ENCODE measurements at places on chromosomes 7 and 10.

- no peak for DNase-seq
These were observed 57.6 kb downstream of the MKI67 start for GRCh38 chr10:128068398-128069285.

- no peak for DNase-seq
These were observed 1021.3 kb downstream of the XPNPEP1 start for GRCh38 chr10:108901781-108902618.

GRCh38 chr7:116511552-116512519 lies 12.3 kb downstream of the CAV2 start:
- DNase-seq: no peak

DNA sequence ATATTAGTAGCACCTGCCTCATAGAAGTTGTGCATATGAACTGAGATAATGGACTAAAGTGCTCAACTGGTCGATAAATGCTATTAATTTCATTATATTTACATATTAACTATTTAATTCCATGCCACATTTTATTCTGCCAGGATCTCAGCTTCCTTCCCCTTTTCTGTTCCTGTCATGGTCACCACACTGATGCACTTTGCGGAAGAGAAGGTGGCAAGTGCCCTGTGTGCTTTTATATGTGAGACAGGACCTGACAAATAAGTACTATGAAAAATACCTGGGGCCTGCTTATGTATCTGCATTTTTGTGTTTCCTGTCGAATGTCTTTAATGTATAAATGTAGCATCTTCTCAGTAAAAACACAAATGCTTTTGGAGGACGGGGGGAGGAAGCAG lies 12.2 kb downstream of the ATP6V0E2 start:
- DNase-seq: no peak

- no peak for DNase-seq
These were observed 139.6 kb downstream of the LYZL1 start for GRCh38 chr10:29428486-29428885.

GRCh38 chr7:99562832-99563231 lies 4.4 kb downstream of the ZNF655 start:
- no peak for DNase-seq

GRCh38 chr10:78178397-78178796 lies 144.7 kb downstream of the RPS24 start:
- no peak for DNase-seq

DNA sequence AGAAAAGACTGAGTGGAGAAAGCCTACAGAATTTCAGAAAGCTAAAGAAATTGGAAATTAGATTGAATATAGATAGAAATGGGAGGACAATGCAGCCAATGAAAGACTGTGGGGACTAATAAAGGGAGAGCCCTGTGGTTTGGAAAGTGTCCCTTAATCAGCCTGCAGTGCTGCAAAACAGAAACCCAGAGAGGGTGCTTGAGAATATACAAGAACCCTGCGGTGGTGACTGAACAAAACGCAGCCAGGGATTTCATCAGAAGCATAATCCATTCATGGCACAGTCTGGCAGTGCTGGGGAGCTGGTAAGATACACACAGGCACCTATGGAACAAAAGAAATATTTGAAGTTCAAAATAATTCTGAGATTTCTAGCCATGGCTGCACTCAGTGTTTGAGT lies 19.1 kb downstream of the CEP41 start:
- no peak for DNase-seq

GRCh38 chr7:123748171-123748733 lies 551 bp downstream of the WASL start:
- DNase-seq: no peak

GRCh38 chr10:21352886-21353285 lies 172.6 kb downstream of the SKIDA1 start:
- no peak for DNase-seq

DNA sequence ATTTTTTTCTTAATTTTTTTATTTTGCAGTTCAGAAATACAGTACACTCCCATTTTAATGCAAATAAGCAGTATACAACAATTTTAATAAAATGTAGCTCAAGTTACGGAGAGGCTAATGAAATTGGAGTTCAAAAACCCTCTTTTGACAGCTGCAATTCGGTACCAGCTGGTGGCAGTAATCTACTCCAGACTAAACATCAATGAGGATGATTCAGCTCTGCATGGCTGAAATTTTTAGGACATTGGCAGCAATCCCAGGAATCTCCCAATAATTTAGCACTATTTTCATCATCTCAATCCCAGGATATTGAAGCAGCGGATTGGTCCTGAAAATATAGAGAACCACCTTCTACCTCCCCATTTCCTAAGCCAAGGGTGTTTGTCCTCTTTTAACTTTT lies 278.8 kb downstream of the CACNA2D1 start:
- DNase-seq: no peak

GRCh38 chr7:100119970-100120732 lies 717 bp downstream of the CNPY4 start:
- DNase-seq: no peak

DNA sequence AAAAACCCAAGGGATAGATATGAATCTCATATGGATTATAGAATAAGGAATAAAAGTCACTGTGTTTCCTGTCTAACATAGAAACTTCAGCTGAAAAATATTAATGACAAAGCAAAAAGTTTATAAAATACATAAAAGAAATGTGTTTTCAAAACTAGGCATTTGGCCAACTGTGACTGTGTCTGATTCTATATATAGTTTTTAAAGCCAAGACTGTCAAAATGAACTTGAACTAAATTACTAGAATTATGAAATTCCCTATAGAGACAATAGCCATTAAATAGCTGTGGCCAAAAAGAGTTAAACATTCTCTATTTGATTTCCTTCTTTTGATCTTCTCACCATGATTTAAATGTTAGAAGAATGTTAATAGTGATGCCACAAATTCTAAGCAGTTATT lies 311.2 kb upstream of the SEMA3D start:
- no peak for DNase-seq

DNA sequence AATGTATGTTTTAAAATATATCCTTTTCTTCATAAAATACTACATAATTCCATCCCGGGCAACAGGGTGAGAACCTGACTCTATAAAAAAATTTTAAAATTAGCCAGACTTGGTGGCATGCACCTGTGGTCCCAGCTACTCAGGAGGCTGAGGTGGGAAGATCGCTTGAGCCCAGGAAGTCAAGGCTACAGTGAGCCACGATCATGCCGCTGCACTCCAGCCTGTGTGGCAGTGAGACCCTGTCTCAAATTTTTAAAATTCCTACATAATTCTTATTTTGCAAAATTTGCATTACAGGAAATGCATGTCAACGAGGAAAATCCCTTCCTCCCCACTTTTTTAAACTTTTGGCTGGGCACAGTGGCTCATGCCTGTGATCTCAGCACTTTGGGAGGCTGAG lies 31.3 kb downstream of the AFAP1L2 start:
- DNase-seq: no peak

DNA sequence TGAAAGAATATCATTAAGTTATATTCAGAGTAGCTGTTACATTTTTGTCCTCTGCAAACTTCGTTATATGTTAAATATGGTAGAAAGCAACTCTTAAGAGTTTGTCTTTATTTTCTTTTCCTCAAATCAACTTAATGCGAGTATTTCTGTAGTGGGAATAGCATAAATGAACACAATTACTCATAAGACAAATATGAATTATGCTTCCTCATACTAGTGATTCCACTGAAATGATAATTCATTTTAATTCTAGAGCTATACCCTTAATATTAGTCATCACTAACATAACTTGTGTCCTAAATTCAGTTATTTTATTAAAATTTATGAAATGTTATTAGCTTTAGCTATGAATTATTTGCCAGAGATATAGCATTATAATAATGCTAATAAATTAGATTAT lies 820.6 kb upstream of the KCND2 start:
- no peak for DNase-seq

GRCh38 chr7:50339990-50340500 lies 35.5 kb downstream of the IKZF1 start:
- DNase-seq: no peak

DNA sequence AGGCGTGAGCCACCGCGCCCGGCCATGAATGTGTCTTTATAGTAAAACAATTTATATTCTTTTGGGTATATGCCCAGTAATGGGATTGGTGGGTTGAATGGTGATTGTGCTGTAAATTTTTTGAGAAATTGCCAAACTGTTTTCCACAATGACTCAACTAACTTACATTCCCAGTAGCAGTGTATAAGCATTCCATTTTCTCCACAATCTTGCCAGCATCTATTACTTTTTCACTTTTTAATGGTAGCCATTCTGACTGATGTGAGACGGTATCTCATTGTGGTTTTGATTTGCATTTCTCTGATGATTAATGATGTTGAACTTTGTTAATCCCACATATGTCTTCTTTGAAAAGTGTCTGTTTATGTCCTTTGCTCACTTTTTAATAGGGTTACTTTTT lies 1187.9 kb downstream of the XPNPEP1 start:
- DNase-seq: no peak

DNA sequence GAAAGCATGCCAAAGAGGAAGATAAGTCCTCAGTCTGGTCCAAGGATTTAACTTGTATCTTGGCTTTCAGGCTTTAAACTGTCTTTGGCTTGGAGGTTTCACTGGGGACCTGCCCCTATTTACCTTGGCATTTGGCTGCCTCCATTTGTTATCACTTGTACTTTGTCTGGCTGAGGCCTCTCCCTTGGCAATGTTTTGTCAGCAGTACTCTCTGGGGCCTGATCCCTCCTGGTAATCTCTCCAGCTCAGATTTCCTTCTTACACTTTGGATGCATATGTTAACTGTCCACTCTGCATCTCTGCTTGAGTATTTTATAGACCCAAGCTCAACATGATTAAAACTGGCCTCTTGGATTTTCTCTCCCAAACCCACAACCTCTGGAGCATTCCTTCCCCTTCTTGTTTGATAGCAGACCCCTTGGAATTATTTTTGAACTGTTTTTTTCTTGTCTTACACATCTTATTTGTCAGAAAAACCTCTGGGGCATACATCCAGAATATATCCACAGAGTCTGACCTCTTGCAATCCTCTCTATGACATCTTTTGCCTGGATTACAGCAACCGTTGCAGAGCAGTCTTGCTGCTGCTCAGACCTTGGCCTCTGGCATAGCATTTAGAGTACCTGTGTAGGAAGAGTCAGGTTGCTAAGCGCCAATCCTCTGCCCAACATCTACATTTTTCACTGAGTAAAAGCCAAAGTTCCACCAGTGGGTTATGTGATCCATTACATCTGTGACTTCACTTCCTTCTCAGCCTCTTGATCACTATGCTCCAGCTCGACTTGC lies 35.2 kb downstream of the ZNF487 start:
- DNase-seq: no peak

- DNase-seq: no peak
These were observed 495 bp upstream of the SDHAF3 start for GRCh38 chr7:97117035-97117371.

GRCh38 chr7:133419041-133419440 lies 166.2 kb downstream of the EXOC4 start:
- no peak for DNase-seq

DNA sequence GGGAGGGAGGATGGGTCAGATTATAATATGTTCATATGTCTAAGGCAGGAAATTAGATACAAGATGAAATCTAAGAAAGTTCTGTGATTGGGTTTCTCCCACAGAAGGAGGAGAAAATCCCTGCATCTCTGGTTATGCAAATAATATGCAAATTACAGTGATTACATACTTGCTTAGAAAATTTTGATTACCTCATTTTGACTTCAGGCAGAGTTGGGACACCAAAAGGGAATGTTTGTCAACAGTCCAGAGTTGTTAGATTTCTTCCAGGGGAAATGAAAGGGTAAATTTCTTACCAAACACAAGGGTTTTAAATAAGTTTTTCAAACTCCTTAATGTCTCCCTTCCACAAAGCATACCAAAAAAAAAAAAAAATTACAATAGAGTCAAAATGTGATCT lies 101.4 kb upstream of the STEAP1B start:
- no peak for DNase-seq

DNA sequence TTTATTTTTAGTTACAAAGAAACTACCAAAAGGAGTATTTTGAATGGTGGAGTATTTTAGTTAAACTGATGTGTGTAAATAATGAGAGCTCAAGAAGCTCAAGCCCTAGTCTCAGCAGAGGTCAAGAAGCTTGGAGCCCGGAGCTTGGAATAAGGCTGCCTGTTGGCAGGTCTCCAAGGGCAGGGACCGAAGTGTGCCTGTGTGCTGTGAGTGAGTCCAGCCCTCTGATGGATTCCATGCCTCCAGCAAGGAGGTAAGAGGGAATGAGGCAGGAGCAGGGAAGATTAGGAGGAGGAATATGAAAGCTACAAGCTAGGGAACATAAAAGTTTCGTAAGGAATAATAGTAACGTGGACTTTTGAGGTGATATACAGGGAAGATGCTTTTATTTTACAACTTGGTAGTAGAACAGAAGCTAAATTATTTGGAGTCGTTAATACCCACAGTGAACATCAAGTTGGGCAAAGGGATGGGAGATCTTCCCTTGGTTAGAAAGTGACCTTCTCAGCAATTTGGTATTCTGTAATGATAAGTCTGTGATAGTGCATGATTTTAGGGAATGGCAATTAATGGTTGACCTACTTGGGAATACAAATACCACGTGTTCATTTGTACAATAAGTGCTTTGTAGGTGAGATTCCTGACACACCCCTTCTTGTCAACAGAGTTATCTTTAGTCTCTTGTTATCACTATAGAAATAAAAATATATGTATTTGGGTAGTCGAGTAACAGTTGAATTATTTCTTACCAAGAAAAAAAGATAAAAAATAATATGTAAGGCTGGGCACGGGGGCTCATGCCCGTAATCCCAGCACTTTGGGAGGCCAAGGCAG lies 4.6 kb downstream of the SEC23IP start:
- no peak for DNase-seq

DNA sequence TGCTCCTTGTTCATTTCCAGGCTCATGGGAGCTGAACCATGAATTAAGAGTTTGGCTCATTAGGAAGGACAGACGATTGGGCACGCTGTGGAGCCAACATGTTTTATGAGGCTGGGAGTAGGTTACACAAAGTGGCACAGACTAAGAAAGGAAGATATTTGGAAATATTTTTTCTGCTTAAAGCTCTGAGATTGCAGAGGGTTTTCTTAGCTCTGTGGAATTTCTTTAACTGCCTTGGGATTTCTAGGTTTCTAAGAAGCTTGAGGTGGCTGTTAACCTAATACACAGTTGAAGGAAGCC lies 344.6 kb downstream of the RNLS start:
- DNase-seq: no peak

GRCh38 chr7:84412161-84412969 lies 217.8 kb upstream of the SEMA3A start:
- no peak for DNase-seq

- DNase-seq: no peak
These were observed 198.7 kb downstream of the ZNF438 start for GRCh38 chr10:30832749-30833627.

- DNase-seq: no peak
These were observed 372.1 kb downstream of the RPS24 start for GRCh38 chr10:78405736-78406135.

DNA sequence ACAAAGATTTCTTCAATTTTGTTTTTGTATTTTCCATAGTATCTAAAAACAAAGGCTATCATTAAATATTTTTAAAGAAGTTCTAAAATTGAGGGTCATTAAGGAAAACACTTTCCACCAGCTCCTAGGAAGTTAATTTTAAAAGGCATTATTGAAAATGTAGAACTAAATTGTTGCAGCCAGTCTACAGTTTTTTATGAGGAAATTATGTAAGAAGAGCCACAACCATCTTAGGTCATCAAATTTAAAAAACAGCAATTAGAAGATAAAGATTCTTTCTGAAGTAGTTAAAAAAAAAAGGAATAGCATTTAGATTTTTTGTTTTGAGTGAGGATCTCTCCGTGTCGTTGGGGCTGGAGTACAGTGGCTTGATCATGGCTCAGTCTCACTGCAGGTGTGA lies 161.7 kb downstream of the NRBF2 start:
- no peak for DNase-seq

GRCh38 chr7:53768186-53768585 lies 732.8 kb downstream of the POM121L12 start:
- no peak for DNase-seq

- no peak for DNase-seq
These were observed 116.6 kb downstream of the ANLN start for GRCh38 chr7:36506130-36506798.
